M059J (cell line): ENCODE measurements at places on chromosomes 7 and 10. TPM values are rescaled to one million over a fixed set of nuclear protein-coding genes. Genes with fewer than 3 reads are reported as not detected.

The NKX2-3 gene
- total RNA-seq: 0.12 TPM in 1 of 2 replicates, not detected in the other

The MYOF gene
- total RNA-seq: 80.3 and 128 TPM in 2 replicates

The ANKRD16 gene
- 1.6 and 3.7 TPM in 2 replicates for total RNA-seq

The INA gene
- not detected in 2 replicates for total RNA-seq

The ZNF804B gene
- not detected in 2 replicates for total RNA-seq

The RTKN2 gene
- total RNA-seq: 7.9 and 8.4 TPM in 2 replicates

The SPDYE6 gene
- total RNA-seq: not detected in 2 replicates

The INTS1 gene
- total RNA-seq: 27.4 and 55.0 TPM in 2 replicates

The GPR37 gene
- total RNA-seq: 3.8 and 6.2 TPM in 2 replicates

The SNCG gene
- 3.2 and 5.5 TPM in 2 replicates for total RNA-seq

The ASIC3 gene
- total RNA-seq: 0.20 and 0.22 TPM in 2 replicates

The FAM13C gene
- total RNA-seq: 0.22 and 1.5 TPM in 2 replicates

The BBIP1 gene
- 32.1 and 36.2 TPM in 2 replicates for total RNA-seq

The C10orf95 gene
- total RNA-seq: not detected in 2 replicates

The GSTO2 gene
- total RNA-seq: 0.17 and 0.20 TPM in 2 replicates

The AKR1D1 gene
- not detected in 2 replicates for total RNA-seq

The CNNM1 gene
- total RNA-seq: 1.6 and 2.4 TPM in 2 replicates
